Stimulated activated CD4-positive, alpha-beta T cell treated with anti-CD3 and anti-CD28 coated beads, Interleukin-1b, Interleukin-23, amount 100 ng/mL, for 1 hour (primary cell): ENCODE measurements at places on chromosomes 7 and 10.

DNA sequence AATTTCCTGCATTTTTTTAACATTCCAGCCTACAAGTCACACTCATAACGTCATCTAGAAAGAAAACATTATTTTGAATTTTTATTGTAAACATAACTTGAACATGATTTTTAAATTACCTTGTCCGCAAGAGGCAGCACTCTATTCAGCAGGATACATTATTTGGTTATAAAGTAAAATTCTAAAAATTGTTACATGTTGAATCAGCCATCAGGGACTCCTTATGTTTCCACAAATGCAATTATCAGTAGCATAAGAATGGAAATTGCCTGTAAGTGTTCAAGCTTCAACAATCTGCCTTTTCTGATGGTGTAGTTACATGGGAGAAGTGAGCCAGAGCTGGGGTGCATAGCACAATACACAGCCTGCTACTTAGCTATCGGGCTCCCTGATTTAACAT, 97.5 kb downstream of the ZNF365 start:
- no peak for DNase-seq

- DNase-seq: no peak
Measured at GRCh38 chr7:15402436-15403136, 159.2 kb downstream of the AGMO start.

DNA sequence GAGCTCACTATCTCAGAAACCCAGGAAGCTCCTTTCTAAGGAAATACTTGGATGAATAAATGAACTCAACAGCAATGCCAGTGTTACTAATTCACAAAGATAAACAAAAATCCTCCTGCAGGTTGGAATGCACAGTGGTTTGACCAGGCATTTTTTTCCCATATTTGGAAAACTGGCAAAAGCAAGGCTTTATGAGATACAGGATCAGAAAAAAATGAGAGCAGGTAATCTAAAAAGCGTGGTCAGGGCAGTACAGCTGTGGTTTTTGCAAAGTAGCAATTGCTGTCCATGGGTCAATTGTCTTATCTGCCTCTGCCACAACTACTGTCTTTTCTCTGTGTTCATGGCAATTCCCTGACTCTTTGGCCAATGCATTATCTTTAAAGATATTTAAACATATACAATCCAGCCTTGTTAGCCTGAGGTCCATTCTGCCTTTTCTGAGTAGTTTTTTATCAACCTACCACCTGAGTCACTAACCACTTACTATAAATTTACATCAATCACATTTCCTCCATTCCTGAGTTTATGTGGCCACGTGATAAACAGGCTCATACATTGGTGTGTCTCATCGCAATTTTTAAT, 564.5 kb upstream of the IGFBP3 start:
- no peak for DNase-seq

GRCh38 chr10:64458306-64458705, 937.1 kb downstream of the REEP3 start:
- no peak for DNase-seq

DNA sequence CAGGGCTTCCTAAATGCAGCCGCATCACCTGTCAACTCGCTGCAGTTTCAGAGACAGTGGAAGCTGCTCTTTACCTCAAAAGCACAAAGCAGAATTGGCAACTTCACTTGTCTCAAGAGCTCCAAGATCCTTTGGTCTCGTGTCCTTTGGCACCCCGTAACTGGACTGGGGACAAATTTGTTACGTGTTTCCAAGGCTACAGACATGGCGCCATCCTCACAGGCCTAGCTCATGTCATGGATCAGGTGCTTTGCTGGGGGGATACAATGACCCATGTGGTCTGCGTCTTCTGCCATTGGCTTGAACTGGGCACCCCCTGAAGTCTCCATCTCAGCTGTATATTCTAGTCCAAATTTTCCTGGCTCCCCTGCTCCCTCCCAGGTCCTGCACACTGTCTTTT, 48.6 kb downstream of the CHST3 start:
- DNase-seq: no peak

DNA sequence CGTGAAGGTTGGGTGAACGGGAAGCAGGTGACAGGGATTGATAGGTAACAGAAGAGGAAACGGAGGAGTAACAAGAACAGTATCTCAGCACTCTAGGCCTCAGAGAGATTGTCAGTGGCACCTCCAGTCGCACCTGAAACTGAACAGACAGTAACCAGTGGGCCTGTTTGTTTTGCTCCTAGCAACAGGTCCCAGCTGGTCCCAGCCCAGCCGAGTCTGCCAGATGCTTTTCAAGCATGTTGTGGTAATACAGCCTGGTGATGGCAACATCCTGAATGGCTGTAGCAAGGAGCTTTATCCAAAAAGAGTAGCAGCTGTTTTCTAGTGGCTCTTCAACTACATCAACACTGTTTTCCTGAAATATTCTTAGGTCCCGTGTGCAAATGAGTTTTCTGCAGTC, 4.7 kb downstream of the CACNB2 start:
- DNase-seq: no peak

GRCh38 chr10:61628875-61629513, 33.7 kb upstream of the CABCOCO1 start:
- DNase-seq: no peak

DNA sequence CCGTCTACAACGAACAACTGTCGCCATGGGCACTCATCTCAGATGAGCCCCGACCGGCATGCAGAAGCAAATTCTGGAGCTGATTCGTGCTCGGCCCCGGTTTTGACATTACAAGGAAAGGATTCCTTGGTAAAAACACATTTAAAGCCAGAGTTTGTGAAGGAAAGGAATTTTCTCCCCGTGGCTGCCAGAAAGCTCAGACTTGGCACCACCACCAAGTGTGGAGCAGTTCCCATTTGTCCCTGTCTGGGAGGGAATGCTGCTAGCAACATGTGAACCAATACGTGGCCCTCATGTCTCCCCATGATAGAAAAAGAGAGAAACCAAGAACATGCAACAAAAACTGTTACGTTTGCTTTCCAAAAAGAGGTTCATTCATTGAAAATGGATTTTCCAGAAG, 55.2 kb upstream of the DDC start:
- DNase-seq: no peak

DNA sequence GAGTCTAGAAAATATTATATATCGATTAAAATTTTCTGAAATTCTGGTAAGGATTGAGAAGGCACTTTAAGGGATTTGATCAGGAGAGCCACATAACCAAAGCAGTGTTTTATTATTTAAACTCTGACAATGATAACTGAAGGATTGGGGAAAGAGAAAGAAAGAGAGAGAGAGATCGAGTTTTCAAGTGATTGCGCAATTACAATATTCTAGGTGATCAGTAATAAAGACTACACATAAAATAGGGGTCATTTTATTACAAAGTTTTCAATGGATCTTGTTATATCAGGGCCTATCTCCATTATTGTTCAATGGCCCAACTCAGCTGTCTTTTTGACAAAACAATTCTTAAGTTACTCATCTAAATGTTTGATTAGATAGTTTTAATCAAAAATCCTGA, 541.5 kb upstream of the ZWINT start:
- no peak for DNase-seq

DNA sequence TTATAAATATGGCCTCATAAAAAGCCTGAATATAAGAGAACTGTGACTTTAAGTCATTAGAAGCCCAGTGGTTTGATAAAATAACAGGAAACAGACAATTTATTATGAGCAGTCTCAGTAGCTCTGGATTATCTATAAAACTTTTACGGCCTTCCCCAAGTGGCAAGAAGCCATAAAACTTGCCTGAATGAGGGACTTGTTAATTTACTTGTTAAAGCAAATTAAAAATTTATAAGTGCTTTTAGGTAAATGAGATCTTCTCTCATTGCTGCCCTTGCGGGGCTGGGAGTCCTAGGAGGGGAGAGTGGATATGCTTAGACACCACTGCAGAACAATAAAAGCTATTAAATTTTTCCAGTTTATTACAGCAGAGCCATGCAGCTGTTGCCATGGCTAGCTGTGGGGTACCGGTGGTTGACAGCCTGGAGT, 499.9 kb downstream of the AUTS2 start:
- DNase-seq: no peak

GRCh38 chr10:68154211-68154497, 44.9 kb downstream of the MYPN start:
- no peak for DNase-seq

GRCh38 chr7:98090116-98090515, 16.5 kb upstream of the LMTK2 start:
- no peak for DNase-seq

GRCh38 chr10:97466755-97467154, 20.8 kb downstream of the ZDHHC16 start:
- DNase-seq: no peak

DNA sequence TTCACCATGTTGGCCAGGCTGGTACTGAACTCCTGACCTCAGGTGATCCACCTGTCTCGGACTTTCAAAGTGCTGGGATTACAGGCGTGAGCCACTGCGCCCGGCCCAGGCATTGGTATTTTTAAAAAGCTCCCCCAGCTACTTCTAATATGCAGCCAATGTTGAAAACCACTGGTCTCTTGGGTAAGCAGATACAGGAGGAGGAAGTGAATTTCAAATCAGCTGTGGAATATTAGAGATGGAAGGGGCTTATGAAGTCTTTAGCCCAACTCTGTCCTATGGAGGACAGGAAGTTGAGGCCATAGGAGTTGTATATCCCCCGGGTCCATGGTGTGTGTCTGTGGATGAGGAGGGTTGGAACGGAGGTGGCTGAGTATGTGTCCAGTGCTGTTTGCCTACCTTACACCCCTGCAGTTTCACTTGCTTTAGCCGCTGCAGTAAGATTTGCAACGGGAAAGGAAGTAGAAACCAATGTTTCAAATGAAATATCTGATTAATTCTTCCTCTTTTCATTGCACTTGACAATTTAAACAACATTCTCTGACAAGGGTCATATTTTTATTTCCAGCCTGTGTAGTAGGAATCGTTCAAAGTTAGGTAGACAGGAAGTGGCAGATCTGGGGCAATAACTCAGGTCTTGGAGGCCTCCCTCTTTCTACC, 3.4 kb downstream of the PDE6C start:
- no peak for DNase-seq

- no peak for DNase-seq
Measured at GRCh38 chr7:74059681-74060588, 23.7 kb upstream of the LIMK1 start.

GRCh38 chr7:8418629-8419245, 14.7 kb upstream of the NXPH1 start:
- peak; percentile 11 for DNase-seq

- no peak for DNase-seq
Measured at GRCh38 chr7:43123457-43123856, 11.0 kb downstream of the HECW1 start.
